T follicular helper cell (primary cell): ENCODE measurements at places on chromosomes 4 and X.
A peak's percentile ranks its signal among the peaks of the same experiment; 100 is the strongest.

DNA sequence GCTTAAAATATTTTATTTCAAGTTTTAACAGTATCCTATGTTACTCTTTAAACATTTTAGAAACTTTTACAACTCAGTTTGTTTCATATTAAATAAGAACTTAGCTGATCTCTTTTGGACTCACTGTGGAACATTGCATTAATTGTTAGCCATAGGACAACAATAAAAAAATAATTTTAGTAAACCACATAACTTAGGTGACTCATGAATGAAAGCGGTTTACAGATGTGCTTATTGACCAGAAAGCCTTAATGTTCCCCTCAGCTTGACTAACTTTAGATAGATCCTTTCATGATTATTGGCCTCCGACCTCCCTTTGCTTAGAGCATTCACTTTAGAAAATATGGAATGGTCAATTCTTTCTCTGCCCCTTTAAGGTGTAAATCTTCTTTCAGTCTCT is 783.5 kb upstream of the MAGEB2 start:
- DNase-seq = no peak

DNA sequence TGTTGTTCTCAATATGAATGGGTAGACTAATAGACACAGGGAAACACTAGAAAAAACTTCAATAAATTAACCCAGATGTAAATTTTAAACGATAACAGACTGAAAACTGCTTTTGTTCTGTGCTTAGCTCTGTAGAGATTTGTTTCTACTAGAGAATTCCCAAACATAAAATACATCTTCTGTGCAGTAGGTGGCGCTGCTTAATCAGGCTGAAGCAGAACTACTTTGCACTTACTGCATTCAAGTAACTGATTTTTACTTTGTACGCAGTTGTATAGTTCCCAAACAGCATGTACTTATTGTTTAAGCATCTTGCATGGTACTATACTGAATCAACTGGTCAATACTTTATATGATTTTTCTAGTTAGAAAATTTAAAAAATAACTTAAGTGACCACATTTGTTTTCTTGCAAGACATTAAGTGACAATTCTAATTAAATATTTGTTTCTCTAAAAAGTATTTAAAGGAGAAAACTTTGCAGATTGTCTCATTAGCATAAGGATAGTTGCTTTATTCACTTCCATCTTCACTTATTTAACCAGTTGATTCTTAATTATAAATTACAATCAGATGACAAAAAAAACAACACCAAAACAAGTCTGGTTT is 490.6 kb downstream of the IL15 start:
- peak; percentile 53 for DNase-seq

DNA sequence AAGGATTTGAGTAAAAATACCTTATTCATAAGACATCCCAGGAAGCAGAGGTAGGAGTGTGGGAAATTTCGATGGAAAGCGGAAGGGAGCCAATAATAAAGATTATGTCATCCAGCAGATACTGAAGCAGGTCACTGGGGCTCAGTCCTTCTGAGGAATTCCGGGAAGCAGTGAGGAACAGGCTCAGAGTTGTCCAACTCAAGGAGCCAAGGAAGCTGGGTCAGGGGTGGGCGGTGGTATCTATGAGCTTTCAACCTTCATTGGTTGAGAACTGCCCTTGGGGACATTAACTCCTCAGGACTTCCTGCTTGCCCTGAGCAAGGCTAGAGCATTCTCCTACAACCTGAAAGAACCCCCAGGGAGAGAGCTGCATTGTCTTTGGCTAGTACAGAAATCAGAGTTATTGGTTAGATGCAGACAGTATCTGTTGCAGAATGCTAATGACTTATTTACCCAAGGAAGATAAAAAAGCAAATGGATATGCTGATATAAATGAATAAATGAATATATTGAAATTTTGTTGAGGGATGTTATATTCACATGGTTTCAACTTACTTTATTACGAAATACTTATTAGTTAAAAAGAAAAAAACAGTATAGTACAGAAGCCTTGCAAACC is 68.2 kb downstream of the DMP1 start:
- no peak for DNase-seq

DNA sequence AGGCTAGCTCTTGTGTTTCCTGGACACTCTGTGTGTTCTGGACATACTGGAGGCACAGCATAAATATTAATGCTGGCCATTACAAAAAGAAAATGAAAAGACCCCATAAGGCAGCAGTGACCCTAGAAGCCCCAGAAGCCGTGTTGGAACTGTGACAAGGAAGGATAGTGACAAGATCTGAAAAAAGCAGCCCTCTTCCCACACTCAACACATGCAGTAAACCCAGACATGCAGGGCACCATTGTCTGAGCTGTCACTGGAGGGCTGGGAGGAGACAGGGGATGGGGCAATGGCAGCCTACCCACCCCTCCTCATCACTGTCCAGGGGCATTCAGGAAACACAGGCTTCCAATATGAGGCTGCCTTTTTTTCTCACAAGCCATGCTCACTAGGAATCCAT is 6.5 kb downstream of the TRIM2 start:
- no peak for DNase-seq

DNA sequence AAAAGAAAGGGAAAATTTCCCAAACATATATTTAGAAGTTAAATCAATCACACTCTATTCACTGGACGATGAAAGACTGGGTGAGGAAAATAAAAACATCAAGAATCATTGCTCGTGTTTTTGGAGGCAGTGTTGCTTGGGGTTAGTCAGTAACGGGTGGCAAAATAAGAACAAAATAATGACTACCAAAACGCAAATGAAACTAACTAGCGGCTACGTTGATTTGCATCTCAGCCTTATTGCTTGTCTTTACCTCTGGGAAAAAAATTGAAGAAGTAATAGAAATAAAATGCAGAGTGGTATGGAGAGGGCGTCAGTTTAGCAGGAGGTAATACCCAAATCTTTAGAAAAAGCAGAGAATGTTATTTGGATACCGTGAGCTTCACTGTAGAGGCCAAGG is 86.4 kb upstream of the SORBS2 start:
- DNase-seq = no peak

GRCh38 chr4:175469514-175469913 is 342.6 kb downstream of the GPM6A start:
- no peak for DNase-seq

DNA sequence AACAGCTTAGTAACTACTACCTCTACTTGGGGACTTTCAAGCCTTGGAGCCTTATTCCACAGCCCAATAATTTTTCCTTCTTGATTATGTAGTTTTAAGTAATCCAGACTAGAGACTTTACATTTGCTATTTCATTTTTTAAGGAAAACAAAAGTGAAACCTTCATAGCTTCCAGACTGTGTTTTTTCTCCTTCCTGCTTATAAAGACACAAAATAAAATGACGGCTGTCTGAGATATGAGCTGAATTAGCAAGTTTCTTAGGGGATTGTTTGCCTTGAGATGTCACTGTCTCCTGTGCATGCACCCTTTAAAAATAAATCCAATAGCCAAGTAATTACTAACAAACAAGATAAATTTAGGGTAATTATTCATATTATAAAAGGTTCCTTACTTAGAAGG is 78.8 kb upstream of the PACRGL start:
- no peak for DNase-seq

GRCh38 chr4:52312722-52313121 is 261.6 kb downstream of the SPATA18 start:
- no peak for DNase-seq

DNA sequence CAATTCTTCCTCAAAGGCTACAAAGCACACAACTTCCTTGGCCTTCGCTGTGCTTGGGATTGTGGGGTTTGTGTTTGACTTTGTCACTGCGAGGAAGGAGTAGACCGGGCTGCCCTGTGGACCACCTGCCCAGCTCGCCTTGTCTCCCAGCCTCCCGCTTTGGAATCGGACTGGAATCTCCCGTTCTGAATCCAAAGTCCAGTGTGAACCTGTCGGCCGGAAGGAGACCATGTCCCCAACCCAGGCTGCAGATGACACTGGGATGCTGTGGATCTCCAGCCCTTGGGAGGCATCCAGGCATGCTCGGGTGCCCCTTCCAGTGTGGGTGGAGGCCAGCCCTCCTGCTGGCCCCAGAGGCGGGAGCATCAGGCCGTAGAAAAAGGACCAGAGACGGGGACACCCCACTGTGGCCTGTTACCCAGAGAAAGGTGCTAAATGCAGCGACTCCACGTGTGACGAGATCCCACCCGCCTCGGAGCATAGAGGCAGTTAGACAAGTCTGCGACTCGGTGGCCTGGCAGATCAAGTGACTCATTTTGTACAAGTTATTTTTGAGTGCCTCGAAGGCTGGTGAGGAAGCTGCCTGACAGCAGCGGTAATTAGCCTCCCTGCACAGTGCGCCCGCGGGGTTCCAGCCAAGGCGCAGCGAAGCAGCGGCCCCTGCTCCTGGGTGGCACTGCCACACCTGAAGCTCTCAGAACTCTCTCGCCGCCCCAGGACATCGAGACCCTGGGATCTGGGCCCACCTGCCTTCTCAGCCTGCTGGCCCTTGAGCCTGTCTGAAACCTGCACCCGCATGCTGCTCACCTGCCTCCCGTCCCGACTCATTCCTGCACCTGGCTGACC is 57.5 kb downstream of the ADRA2C start:
- DNase-seq = no peak

DNA sequence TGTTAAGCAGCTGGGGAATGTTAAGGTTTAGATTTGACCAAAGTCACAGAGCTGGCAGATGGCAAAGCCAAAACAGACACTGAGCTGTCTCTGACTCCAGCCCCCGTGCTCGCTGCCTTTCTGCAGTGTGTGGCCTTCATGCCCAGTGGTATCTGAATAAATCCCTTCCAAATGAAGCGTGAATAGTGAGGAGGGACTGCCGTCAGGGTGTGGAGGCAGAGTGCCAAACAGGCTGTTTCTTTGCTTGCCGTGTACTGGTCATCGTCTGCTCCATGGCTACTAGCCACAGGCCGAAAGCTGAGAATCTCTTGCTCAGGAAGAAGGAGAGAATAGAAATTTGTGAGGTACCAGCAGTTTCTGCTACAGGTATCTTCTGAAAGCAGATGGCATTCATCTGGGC is 19.7 kb downstream of the PRIMPOL start:
- DNase-seq = no peak

DNA sequence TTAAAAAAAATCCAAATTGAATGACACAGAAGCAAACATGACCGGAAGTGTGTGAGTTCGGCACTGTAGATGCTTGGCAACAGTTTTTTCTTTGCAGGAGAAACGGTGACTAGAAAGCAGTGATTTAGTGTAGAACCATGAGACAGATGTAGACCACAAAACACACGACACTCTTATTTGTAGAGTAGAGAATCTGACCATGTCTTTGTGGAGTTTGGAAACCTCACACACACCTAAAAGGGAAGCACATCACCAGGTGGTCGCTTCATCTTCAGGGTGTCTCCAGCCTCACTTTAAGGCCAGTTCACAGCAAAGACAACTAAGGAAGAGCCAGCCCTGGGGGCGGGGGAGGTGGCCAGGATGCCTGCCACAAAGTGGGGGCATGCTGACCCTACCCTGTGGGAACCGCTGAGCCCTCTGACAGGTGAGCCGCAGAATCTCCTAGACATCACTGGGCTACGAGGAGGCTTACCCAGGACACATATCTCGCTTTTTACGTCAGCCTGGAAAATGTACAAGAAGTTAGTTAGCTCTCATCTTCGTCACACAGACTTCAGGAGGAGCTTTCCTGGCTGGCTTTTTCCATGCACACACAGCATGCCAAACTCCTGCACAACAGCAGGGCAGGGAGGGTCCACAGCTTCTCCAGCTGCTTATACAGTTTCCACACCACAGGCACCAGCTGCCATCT is 64.4 kb upstream of the PDLIM3 start:
- no peak for DNase-seq

- no peak for DNase-seq
These were observed 8.5 kb upstream of the SPANXN4 start for GRCh38 chrX:143017272-143017671.

DNA sequence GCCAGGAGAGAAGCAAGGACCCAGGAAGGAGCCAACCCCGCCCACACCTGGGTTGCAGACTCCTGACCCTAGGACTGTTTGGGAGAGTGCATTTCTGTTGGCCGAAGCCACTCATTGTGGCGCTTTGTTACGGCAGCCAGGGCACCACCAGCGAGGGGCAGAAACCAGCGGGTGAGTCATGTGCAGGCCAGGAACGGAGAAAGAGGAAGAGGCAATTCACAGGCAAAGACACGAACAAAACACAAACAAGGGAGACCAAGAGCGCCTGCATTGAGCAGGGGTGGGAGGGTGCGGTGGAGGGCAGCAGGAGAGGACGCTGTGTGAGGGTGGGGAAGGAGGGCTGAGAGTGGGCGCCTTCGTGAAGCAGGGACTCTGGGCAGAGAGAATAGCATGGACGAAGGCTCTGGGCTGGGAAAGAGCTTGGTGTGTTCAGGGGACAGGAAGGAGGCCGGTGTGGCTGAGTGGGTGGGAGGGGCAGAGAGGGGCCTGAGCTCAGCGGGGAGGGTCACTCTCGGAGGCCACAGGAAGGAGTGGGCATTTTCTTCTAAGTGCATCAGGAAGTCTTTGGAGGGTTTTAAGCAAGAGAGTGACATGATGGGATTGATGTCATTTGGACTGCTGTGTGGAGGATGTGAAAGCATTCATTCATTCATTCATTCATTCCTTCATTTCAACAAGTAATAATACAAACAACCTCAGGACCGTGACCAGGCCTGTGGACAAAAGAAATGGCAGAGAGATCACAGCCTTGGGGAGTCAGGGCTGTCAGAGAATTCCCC is 12.2 kb upstream of the WFS1 start:
- no peak for DNase-seq

- no peak for DNase-seq
These were observed 140.5 kb upstream of the AADAT start for GRCh38 chr4:170230242-170230641.

DNA sequence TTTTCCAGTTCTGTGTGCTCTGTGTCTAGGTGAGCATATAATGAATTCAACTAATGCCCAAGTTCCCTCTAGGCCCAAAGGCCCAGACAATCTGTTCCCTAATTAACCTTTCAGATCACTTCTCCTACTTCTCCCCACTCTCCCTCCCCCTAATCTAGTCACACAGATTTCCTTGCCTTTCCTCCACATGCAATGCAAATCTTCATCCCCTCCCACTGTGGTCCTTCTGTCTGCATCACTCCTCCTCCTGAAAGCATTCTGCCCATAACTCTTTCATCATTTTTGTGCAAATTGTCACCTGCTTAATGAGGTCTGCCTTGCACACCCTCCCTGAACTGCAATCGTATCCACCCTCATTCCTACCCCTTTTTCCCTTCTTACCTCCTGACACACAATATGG is 346.6 kb downstream of the FBXO8 start:
- DNase-seq = no peak

GRCh38 chr4:83152746-83153145 is 38.2 kb upstream of the PLAC8 start:
- DNase-seq = no peak

GRCh38 chr4:11440481-11441193 is 11.9 kb upstream of the HS3ST1 start:
- DNase-seq = no peak

- DNase-seq = no peak
These were observed 2.9 kb upstream of the KCND1 start for GRCh38 chrX:48974574-48974973.
